ENCODE measurements at places on chromosomes 12 and 14.

DNA sequence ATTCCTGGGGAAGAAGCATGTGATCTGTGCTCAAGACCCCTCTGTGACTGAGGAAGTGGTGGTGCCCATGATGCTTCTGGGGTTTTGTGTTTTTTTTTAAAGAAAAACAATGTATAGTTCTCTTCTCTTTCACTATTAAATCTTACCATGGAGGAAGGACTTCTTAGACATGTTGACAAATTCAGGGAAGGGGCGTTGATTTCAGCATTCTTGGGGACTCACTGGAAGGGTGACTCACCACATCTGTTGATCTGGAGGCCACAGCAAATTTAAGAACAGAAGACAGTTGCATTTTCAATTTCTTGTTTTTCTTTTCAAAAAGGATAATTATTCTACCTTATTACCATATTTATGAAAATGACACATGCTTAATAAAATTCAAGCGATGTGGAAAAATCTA, 152.9 kb upstream of the RTL1 start:
- no peak for DNase-seq

GRCh38 chr14:104789752-104790743, 5.5 kb downstream of the AKT1 start:
- DNase-seq = no peak

- no peak for DNase-seq
Measured at GRCh38 chr12:93148412-93148811, 219.3 kb upstream of the EEA1 start.

- DNase-seq = no peak
Measured at GRCh38 chr12:41983856-41984255, 160.8 kb downstream of the GXYLT1 start.

GRCh38 chr14:85223667-85224066, 306.3 kb upstream of the FLRT2 start:
- no peak for DNase-seq

- no peak for DNase-seq
Measured at GRCh38 chr12:118391836-118392235, 15.5 kb downstream of the SUDS3 start.

DNA sequence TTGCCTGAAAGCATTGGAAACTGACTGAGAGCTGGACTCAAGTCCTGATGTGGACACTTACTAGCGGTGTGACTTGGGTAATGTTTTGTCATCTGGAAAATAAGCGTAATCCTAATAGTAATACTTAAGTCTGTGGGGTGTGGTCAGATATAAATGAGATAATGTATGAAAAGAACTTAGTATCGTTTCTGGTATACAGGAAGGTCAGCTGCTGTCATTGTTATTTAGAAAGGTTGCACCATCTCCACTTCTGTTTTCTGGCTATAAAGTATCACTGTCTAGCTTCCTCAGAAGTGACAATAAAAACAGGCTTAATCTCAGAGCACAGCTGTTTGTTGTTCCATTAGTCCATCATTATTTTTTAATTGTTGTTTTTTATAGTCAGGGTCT, 34.1 kb upstream of the TUBA1C start:
- DNase-seq = peak; percentile 86

- no peak for DNase-seq
Measured at GRCh38 chr14:105216490-105217247, 31.7 kb upstream of the BTBD6 start.

GRCh38 chr12:43155376-43155775, 396.6 kb downstream of the ADAMTS20 start:
- DNase-seq = no peak

GRCh38 chr14:96920023-96920422, 122.8 kb downstream of the VRK1 start:
- DNase-seq = no peak

Measured in suppressor macrophage treated with lipopolysaccharide for 1 hour (primary cell).